ENCODE measurements at places on chromosomes 5 and 9.

GRCh38 chr5:117982691-117983090, 1005.7 kb downstream of the DTWD2 start:
- DNase-seq: no peak

GRCh38 chr5:170576602-170577535, 73.0 kb downstream of the KCNIP1 start:
- no peak for DNase-seq

GRCh38 chr5:170330568-170331054, 33.0 kb upstream of the LCP2 start:
- DNase-seq: no peak

- no peak for DNase-seq
Observed at GRCh38 chr5:135242866-135243555, 156.0 kb downstream of the MACROH2A1 start.

DNA sequence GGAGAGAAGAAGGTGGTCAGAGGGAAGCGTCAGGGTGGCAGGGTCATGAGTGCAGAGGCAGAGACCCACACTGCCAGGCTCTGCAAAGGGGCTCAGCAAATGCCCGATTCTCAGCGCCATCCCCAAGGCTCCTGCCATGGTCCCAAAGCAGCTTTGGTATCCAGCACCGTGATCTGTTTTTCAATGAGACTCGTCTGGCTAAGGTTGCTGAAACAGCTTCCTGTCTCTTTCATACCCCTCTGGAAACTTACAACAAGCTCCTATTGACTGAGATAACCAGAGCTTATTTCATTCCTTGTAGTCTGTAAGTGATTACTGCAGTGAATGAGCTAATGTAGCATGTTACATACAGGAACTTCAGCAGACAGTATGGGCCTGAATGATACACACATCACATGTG, 568.6 kb upstream of the DAP start:
- DNase-seq: no peak

- DNase-seq: no peak
Observed at GRCh38 chr9:68896486-68896885, 117.4 kb downstream of the PRKACG start.

DNA sequence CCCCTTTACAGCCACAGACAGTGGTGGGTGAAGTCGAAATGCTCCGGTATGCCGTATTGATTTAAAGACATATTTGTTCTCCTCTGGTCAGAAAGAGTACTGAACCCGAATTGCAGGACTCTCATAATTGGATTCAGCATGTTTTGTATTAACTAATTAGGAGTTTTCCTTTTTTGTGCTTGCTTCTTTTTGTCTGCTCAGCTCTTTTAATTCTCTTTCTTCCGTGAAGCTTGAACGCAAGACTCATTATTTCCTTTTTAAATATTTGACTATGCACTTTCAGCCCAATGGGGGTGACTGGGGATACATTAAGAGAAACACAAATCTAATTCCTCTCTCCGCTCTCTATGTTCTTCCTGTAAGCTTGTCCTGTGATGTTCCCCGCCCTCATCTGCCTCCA, 246.6 kb upstream of the IRX2 start:
- DNase-seq: no peak

DNA sequence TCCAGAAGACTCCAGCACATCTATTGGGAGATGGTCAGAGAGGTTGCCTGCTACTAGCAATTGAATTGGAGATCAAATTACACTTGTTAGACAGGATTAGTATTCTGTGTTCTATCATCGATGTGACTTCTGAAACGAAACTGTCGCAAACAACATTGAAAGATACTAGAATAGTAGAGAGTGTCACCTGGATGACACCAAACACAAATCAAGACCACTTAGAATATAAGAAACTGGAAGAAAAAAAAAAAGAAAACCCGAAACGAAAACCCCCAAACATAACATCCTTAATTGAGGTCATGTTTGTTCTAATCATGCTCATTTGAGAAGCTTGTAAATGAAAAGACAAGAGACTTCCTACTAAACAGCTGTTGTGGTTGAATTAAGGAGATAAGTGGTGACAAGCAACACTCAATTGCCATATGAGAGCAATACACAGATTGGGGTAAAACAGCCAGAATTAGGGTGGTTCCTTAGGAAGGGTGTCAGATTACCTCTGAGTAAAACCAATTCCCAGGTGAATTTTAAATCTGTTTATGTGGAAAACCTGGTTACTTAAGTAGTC, 97.6 kb downstream of the BASP1 start:
- no peak for DNase-seq

GRCh38 chr5:169268019-169268418, 32.9 kb downstream of the SLIT3 start:
- DNase-seq: no peak

GRCh38 chr9:91536211-91536691, 112.6 kb upstream of the NFIL3 start:
- no peak for DNase-seq

DNA sequence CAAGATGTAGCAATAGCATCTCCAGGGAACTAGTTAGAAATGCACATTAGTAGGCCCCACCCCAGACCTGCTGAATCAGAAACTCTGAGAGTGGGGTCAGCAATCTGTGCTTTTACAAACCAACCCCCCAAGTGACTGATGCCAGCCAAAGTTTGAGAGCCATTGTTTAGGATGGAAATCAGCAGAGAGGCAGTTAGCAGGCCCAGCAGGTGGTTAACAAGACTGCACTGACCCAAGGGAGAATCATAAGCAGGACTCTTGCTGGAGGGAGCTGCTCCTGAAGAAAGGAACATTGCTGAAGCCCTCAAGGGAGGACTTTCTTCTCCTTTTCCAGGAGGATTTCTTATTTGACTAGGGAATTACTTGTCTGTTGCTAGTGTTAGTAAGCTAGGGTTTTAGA, 74.2 kb upstream of the SLC12A2 start:
- DNase-seq: no peak

GRCh38 chr5:155878991-155879575, 447.9 kb upstream of the SGCD start:
- DNase-seq: no peak

- no peak for DNase-seq
Observed at GRCh38 chr5:38462976-38463633, 93.3 kb downstream of the LIFR start.

GRCh38 chr9:126975327-126976220, 61.0 kb downstream of the RALGPS1 start:
- DNase-seq: no peak

- no peak for DNase-seq
Observed at GRCh38 chr9:16309082-16309468, 561.4 kb downstream of the BNC2 start.
